ENCODE measurements at places on chromosomes 4 and X.

DNA sequence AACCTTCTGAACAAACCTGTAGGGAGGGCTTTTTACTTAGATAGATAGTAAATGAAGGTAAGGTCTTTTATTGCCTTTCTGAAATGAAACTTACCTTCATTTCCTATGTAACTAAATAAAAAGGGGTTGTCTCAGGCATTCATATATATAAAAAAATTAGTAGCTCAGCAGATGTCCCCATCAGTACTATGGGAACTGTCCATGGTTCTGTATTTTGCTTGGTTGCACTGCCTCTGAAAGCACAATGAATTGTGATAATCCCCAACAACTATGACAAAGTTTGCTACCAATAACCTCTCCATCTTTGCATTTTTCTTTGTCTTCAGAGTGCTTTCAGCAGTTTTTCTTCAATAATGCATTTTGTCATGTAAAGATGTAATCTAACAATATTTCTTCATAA is 222.4 kb downstream of the SLIT2 start:
- DNase-seq, result no peak

GRCh38 chr4:140995058-140995457 is 138.2 kb downstream of the RNF150 start:
- no peak for DNase-seq

GRCh38 chrX:48896611-48897011 is 957 bp downstream of the TIMM17B start:
- peak; percentile 61 for DNase-seq

- DNase-seq, result no peak
Measured at GRCh38 chrX:65644621-65645289, 22.7 kb upstream of the MSN start.

DNA sequence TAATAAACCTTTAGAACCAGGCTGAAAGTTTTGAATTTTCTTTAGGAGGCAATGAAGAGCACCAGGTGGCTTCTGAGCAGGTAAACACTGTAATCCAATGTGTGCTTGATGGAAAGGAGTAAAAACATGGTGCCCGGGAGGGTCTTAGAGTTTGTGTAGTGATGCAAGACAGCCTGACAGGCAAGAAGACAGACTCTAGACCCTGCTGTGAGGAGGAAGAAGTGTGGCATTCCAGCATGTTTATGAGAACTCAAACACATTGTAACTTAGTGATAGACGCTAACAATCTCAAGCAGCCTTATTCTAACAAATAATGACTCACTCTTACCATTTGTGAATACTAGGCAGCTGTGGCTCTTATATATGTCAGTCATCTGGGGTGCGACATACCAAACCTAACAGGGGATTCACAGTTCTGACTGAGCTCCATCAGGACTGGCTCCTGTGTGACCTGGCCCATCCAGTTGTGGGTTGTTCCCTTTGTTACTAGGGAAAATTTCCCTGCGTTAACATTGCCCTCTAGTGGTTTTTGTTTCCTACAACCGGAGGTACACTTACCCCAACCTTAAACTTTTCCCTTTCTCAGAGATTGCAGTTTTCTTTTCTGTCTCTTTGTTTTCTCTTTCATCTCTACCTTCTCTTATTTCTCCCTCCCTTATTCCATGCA is 53.8 kb downstream of the VSIG4 start:
- peak; percentile 29 for DNase-seq

DNA sequence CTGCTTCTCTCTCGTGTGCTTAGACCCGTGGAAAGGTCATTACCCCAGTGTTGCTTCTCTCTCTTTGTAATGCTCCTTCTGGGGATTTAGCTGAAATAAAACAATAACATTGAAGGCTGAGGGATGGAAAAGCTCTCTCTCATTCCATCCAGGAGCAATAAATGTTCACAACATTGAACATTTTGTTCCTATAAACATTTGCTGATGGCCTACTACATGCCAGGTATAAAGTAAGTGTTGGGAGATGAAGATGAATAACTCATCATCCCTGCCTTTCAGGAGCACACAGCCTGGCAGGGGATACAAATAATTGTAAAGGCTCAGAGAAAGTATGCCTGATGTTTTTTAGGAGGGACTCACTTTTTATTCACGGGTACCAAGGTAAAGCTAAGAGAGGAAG is 158.1 kb downstream of the KDR start:
- DNase-seq, result no peak

DNA sequence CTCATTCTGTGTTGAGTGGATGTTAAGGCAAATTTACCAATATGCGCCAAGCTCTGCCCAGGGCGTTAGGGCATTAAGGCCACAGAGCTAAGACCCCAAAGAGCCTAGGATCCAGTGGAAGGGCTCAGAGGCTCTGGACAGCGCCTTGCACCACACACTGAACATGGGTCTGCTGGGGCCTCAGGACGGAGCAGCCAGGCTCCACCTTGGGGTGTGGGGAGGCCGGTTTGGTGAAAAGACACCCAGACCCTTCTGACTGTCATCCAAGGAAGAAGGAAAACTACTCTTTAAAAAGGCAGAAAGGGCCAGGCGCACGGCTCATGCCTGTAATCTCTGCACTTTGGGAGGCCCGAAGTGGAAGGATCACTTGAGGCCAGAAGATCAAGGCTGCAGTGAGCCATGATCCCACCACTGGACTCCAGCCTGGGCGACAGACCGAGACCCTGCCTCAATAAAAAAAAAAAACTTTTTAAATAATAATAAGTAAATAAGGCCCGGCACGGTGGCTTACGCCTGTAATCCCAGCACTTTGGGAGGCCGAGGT is 1.3 kb upstream of the MRFAP1 start:
- no peak for DNase-seq

GRCh38 chr4:17490575-17491059 is 21.3 kb downstream of the QDPR start:
- DNase-seq, result no peak

GRCh38 chrX:54182864-54183613 is at the start of gene FAM120C:
TSS of gene FAM120C (minus strand) at chrX:54183254. CDS start at chrX:54183198, 56 bp downstream.
- DNase-seq, result peak; percentile 91

DNA sequence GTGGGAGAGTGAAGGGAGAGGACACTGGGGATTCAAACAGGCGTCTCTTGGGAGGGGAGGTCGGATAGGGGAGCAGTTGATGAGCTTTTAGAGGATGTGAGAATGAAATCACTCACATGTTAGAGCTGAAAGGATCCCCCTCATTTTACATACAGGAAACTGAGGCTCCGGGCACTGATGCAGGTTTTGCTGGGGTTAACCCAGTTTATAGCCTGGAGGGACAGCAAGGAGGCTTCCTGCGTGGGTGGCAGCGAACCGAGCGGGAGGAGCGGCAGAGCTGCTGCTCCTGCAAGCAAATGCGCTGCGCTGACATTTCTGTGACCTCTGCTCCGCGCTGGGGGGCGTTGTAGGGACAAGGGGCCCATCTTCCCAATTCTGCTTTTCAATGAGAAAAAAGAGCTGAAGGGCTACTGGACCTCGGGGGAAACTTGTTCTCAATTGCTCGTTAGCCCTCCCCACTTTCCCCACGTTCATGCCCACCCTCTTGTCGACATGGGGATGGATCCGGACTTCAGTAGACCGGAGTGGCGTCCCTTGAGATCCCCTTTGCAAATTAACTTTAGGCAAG is 1.2 kb upstream of the NEUROG2 start:
- peak; percentile 44 for DNase-seq

- no peak for DNase-seq
Measured at GRCh38 chrX:23871905-23872546, 35.7 kb downstream of the APOO start.

GRCh38 chr4:7414046-7414445 is 20.7 kb downstream of the PSAPL1 start:
- no peak for DNase-seq

DNA sequence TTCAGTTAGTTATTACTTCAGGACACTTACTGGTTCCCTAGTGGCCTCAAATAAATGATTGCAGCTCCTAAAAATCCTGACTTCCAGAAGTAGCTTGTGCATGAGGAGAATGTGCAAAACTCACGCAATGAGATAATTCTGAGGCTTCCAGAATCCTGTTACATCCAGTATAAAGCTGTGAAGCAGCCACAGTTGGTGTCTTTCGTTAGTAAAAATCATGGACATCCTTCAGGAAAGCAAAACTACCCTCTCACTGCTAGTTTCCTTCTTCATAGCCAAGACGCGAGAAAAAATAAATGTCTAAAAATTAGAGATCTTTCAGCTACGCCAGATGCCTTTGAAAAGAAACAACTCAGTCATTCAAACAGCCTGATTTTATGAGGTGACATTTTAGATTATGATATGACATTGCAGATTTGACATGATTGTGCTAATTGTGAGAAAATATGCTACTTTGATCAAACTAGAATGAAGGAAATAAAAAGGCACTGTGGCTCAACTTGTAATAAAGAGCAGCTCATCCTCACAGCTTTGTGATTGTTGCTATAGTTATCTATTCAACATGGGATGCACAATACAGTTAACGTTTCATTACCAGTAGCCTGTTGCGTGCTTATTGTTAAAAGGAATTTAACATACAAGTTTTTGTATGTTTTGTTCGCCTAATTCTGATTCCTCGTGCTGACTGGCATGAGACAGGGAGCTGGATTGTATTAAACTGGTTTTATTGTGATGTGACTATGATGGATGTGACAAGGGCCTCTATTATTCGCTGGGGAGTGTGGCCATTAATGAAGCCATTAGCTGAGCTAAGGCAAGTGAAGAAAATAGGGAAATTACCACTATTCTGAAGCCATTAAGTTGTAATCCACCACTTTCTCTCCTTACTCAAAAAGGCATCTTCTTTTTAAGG is 40.5 kb downstream of the AFF2 start:
- DNase-seq, result peak; percentile 45

- no peak for DNase-seq
Measured at GRCh38 chrX:2707334-2707760, 16.3 kb downstream of the CD99 start.

GRCh38 chr4:137521053-137521452 is 11.2 kb downstream of the PCDH18 start:
- no peak for DNase-seq

- no peak for DNase-seq
Measured at GRCh38 chr4:105835177-105835576, 60.1 kb upstream of the NPNT start.

GRCh38 chrX:24426340-24426913 is 38.7 kb upstream of the PDK3 start:
- no peak for DNase-seq

DNA sequence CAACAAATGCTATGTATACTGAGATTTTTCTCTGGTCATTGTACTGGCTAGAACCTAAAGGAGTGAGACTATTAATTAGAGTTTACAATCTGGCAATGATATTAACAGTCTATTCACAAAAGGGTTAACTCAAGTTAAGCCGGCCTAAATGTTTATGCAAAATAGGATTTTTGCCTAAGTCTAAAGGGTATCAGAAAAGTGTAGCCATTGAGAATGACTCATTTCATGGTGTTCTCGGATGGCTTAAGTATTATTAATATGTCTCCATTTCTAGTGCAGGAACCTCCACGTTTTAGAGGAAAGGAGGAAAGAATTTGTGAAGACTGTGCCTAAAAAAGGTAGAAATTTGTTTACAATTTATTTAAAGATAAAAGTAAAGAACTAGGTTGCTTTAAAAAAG is 29.8 kb downstream of the DYNLT3 start:
- DNase-seq, result peak; percentile 79

DNA sequence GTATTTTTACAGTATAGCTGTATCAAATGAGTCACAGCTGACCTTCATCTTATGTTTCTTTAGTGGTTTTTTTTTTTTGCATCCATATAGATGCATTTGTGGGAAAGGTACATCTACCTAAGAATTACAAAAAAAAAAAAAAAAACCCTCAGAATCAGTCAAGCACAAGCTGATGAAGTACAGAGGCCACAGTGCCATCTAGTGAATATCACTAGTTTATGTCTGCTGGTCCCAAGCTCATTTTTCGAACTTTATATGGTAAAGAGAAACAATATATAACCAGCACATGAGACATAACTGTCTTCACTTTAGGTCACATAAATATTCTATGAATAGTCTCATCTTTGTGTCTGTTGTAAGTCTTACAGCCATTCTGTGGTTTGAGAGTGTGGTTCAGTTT is 220.1 kb downstream of the DLG3 start:
- peak; percentile 13 for DNase-seq

GRCh38 chr4:16738558-16738957 is 159.9 kb downstream of the LDB2 start:
- no peak for DNase-seq

DNA sequence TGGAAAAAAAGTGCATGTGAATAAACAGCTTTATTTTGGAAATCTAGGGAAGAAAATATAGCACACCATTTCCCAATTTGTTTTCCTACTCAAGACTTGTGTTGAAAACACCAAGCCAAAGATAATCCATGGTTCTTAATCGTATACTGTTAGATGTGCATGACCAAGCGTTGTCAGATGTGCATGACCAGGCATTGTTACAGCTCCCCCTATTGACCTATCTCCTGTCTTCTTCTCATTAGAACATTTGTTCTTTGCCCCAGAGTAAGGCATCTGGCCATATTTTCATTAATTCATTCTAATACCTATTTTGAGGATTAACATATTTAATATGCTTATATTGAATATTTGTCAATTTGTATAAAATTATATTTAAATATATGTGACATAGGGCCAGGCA is 14.4 kb upstream of the VCX start:
- DNase-seq, result no peak

GRCh38 chr4:24924309-24924781 is 11.5 kb upstream of the CCDC149 start:
- no peak for DNase-seq
